ENCODE measurements at places on chromosomes 6 and 20.
A peak's percentile ranks its signal among the peaks of the same experiment; 100 is the strongest.

DNA sequence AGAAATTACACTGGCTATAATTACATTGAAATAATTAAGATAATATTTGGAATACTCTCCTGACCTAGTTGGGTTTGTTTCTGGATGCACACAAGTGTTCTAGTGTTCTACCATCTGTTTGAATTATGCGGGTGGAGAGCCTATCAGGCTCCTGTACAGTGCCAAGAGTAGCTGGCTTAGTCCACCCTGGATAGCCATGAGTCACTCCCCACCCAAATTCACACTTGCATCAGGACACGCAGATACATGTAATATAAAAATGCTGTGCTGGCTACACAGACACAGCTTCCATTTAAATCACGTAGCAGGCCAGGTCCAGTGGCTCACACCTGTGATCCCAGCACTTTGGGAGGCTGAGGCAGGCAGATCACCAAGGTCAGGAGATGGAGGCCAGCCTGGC is 686.2 kb upstream of the SLC35B3 start:
- no peak for DNase-seq

- DNase-seq = no peak
Observed at GRCh38 chr6:21899708-21900107, 306.2 kb downstream of the SOX4 start.

- no peak for DNase-seq
Observed at GRCh38 chr6:108684771-108685329, 124.1 kb downstream of the FOXO3 start.

DNA sequence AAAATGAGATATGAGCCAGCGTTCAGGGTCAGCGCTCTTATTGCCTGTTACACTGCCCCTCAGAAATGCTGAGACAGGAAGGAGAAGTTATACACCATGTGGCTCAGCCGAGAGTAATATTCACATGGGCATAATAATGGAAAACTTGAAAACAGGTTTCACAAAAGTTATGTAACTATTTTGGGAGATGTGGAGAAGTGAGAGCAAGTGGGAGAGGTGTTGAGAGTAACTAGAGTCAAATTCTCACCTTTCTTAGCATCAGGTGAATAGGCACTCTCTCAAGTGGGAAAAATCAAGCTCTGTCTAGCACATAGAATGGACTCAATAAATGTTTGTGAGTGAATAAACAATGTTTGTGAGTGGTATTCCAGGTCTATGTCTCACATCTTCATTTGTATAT is 94.5 kb downstream of the TBX18 start:
- no peak for DNase-seq

DNA sequence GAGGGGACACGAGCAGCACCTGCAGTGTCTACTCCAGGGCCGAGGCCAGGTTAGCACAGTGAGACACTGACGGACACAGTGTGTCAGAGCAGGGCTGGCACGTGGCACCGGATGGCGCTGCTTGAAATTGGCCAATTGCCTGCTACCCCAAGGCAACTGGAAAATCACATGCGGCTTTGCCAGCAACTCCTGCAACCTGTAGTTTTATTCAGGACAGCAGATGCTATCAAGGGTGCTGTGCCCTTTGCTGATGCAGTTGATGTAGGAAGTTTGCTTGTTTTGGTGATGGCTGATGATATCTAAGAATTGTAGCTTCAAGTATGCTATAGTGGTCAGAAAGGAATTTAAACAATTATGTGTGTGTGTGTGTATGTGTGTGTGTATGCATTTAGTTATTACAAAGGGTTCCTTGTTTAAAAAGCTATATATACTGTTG is 25.9 kb downstream of the RIN2 start:
- DNase-seq = peak; percentile 10

DNA sequence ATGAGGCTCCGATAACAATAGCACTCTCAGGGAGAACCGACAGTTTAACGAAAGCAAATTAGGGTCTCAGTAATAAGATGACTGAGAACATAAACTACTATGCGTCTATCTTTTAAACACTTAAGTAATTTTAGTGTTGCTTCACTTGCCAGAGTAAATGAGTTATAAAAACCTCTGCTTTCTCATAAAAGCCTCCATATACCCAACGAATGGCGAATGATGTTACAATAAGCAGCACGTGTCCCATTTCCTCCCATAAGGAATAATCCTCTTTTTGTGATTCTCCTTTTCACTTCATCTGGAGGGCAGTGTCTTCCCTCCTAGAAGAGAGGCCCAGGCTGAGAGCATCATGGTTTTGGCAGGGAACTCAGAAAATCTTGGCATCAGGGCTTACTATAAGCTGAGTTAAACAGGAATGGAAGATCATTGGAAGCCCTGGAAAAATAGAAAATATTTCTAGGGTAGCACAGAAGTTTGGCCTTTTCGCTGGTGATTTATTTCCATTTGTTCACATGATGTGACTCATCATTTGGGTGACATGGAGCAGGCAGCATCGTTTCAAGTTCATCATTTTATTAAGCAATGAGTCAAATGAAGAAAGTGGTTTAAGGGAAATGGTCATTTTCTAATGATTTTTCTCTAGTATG is 255.4 kb downstream of the ATXN1 start:
- no peak for DNase-seq

- DNase-seq = no peak
Observed at GRCh38 chr6:39801456-39802251, 9.5 kb downstream of the DAAM2 start.

GRCh38 chr6:30782425-30783014 is 38.2 kb upstream of the IER3 start:
- peak; percentile 22 for DNase-seq

DNA sequence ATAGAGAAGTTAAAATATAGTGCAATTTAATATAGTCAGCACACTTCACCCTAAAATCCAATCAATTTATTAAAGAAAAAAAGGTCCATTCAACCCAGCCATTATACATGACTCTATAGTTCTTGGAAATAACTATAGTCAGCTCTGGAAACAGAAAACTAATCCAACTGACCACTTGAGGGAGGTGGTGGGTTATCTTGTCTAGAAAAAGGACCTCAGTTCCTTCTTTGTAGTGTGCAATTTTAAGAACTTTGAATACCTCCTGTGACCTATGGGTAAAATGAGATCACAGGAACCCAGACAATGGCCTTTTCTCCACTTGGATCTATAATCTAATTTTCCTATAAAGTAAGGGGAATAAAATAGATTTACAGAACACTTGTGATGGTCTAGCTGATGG is 163.6 kb upstream of the CENPW start:
- peak; percentile 39 for DNase-seq

- no peak for DNase-seq
Observed at GRCh38 chr6:46921059-46921458, 679 bp downstream of the ADGRF5 start.

GRCh38 chr20:2519115-2519809 is 10.5 kb upstream of the ZNF343 start:
- DNase-seq = no peak

DNA sequence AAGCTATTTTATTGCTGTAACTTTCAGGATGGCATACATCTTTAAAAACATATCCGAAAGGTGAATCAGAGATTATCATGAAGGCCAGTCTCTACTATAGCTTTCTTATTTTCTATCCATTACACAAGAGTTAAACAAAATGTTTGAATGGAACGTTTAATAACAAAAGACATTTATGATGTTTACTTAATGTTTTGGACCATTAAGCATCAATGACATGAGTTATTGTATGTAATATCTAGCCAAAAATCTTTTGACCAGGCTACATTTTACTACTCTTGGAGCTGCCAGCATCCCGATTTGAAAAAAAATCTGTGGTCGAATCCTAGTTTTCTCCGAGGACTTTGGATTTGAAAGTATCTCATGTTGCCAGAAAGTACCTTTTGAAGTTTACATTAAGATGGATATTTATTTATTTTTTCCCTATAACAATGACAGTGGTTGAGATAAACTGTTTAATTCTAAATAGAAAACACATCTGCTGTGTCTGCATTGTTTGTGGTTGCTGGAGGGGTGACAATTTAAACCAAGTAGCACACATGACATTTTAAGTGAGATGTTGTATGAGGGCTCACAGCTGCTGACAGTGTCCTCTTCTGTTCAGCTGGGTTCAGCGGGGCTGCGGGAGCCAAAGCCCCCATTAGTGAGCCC is 293.7 kb upstream of the TCF21 start:
- no peak for DNase-seq

GRCh38 chr20:37326666-37327065 is 19.3 kb upstream of the SRC start:
- no peak for DNase-seq

GRCh38 chr6:70668499-70668812 is 773 bp downstream of the SMAP1 start:
- peak; percentile 72 for DNase-seq

DNA sequence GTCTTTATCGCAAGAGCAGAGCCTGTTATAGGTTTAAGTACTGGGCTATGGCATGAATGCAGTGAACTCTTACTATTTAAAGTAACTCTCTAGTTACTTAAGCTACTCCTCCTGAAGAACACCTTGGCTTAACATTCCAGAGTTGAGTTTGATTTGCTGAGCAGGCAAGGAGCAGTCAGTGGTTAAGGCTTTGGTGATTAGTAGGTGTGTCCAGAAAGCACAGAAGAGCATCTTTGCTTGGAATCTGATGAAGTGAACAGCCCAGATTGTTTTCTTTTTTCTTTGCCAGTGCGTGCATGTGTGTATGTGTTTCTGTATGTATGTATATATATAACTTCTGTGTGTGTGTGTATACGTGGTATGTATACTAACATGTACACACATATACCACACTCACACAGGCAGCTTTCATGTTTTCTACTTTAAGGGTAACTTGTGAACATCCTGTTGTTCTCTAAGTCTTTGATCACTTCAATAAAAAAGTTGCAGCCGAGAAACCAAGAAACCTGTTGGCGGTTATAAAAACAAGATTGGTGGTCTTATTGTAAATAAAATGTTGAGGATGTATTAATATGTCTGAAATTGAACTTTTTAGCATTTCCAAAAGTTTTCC is 56.2 kb upstream of the TULP4 start:
- no peak for DNase-seq

- no peak for DNase-seq
Observed at GRCh38 chr6:126537061-126537816, 197.3 kb downstream of the CENPW start.

DNA sequence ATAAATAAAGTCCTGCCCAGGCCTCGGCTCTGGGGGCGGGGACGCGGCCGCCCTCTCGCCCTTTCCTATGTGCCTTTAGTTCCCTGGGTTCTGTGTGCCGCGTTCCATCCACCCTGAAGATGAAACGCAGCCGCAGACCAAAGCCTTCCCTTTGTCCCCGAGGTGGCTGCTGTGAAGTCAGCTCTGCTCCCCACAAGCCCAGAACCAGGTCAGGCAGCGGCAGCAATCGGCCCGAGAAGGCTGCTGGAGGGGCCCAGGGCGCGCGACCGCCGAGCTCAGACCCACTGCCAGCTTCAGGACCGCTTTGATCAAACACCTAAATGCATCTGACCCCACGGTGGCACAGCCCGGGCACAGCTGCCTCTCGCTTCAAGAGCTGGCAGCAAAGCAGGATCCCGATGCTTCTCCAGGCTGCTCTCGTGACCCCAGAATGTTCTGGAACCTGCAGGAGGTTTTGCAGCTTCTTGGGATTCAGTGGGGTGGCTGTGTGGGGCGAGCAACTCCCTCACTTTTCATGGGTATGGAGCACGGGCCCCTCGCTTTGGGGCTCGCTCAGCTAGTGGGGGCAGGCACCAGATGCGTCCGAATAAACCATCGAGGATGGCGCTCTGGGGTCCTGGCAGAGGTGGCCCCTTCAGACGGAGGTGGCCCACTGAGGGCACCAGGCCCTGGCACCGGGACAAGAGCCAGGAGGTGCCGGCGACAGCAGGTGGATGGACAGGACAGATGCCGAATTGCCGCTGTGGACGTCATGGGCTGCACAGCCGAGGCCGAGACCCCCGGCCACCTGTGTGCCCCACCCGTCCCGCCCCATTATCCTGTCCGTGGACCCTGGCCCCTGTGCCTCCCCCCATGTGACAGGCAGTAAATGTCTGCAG is 13.0 kb downstream of the CHRNA4 start:
- DNase-seq = no peak

- no peak for DNase-seq
Observed at GRCh38 chr6:74969591-74970267, 236.1 kb downstream of the COL12A1 start.

- DNase-seq = no peak
Observed at GRCh38 chr20:15700147-15700765, 873.0 kb downstream of the KIF16B start.

DNA sequence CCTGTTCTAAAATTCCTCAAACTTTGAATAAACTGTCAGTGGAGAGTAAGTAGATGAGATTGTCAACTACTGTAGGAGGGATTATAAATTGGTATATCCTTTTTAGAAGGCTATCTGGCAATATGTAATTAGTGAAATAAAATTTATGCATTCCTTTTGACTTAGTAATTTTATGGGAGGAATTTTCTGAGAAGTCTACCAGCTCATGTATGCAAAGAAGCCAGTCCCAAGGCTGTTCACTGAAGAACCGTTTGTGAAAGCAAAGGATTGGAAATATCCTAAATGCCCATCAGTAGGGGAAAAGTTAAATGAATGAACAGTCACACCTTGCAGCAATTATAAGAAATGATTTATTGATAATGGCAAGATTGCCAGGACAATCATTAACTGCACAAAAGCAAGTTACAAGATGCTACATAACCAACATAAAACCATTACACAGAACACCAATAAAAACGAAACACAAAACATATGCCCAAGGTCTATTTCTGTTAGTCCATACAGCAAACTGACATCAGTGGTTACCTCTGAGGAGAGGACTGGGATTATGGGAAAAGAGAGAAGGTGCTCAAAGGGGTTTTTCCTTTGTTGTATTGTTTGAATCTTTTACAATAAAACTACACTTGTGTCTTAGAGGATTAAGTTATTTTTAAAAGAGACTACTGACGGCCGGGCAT is 4.6 kb upstream of the DSTN start:
- DNase-seq = no peak

GRCh38 chr6:135191508-135192255 is 10.6 kb downstream of the MYB start:
- DNase-seq = no peak

DNA sequence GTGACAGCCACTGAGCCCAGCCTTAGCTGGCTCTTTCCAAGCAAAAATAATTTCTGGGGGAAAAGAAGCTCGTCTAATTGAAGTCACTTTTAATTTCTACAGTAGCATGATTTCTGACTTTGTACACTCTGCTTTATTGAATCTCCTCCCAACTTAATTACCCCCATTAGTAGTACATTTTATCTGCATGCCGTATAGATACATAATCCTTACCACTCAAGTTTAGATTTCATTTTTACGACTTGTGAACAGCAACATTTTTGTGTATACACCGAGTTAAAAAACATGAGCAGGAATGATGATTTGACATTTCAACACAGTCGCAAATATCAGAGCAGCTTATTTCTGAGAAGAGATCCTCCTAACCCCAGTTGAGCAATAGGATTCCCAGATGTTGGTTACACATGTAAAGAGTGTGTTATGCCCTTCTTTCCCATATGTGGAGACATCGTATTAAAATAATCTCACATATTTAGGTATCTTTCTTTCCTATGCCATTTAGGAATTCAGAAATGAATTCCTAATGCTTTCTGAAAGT is 127.3 kb upstream of the MTHFD1L start:
- no peak for DNase-seq

GRCh38 chr6:52423971-52424381 is 3.8 kb downstream of the EFHC1 start:
- peak; percentile 87 for DNase-seq

All from ACHN (cell line).